ENCODE measurements at places on chromosomes 7 and 10.

- DNase-seq = no peak
Measured at GRCh38 chr7:100066953-100067352, 14.6 kb downstream of the ZNF3 start.

DNA sequence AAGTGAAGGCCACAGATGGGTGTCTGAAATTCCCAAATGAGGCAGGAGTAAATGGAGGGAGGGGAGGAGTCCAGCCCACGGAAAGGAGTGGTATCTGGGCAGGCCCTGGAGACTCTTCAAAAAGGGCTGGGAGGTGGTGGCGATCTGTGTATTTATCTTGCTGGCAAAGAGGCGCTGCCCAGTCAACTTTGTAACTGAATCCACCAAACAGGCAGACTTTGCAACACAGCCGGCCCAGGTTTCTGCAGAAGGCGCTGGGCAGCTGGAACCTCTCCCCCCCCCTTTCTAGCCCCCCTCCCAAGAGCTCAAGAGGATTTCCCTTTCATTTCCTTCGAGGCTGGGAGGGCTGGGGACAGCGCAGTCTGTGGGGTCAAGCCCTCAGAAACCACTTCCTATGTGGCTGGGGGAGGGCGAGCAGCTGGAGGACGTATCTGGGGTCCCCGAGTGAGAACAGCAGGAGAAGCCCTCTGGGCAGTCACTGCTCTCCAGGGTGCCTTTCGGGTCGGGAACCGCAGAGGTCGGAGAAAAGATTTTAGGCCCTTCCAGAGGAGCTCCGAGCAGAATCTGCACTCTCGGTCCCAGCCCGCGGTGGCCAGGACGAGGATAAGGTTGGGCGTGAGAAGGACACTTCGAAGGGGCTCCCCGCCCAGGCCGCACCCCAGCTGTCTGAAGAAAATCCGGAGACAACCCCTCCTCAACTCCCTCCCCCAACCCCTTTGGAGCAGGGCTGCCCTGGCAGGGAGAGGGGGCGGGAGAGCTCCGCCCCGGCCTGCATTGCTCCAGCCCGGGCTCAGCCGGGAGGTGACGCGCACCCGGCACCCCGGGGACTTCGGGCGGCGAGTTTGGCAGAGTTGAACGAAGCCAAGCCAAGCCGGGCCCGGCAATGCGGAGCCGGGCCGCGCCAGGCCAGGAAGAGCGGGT is 965 bp downstream of the ZCCHC24 start:
- DNase-seq = peak; percentile 72

GRCh38 chr10:119531067-119531466 is 11.5 kb downstream of the RGS10 start:
- no peak for DNase-seq

DNA sequence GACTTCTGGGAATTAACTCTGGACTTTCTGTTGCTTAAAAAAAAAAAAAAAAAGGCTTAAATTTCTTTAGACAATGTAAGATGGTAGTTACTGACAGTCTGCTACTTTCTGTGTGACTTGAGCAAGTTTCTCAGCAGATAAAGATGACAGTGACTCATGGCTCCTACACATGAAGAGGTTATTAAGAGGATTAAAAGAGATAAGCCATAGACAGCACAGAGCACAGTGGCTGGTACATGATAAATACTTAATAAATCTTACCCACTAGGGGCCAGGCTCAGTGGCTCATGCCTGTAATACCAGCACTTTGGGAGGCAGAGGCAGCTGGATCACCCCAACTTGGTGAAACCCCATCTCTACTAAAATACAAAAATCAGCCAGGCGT is 174.8 kb downstream of the JAZF1 start:
- DNase-seq = no peak

DNA sequence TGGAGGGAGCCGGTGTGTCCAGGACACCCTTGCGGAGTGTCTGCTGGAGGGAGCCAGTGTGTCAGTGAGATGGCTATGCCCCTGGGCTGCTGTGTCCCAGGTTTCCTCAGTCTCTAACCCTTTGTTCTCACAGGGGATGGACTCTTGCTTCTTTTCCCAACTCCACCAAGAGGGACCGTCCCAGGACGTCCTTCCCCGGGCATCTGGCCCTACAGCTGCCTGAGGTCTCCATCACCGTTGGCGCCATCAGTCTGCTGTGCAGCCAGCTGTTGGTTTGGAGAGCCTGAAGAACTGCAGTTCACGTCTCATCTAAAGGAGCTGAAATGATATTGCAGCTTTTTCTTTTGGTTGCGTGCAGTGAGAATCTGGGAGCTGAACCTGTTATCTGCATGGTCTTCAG is 136.2 kb downstream of the VIPR2 start:
- DNase-seq = no peak

GRCh38 chr7:132131196-132131595 is 445.1 kb downstream of the PLXNA4 start:
- DNase-seq = peak; percentile 78

DNA sequence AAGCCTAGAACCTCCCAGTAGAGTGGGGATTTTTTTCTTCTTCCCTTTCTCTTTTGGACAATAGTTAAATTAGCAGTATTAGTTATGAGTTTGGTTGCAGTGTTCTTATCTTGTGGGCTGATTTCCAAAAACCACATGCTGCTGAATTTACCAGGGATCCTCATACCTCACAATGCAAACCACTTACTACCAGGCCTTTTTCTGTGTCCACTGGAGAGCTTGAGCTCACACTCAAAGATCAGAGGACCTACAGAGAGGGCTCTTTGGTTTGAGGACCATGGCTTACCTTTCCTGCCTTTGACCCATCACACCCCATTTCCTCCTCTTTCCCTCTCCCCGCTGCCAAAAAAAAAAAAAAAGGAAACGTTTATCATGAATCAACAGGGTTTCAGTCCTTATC is 5.4 kb downstream of the OPN1SW start:
- DNase-seq = no peak

DNA sequence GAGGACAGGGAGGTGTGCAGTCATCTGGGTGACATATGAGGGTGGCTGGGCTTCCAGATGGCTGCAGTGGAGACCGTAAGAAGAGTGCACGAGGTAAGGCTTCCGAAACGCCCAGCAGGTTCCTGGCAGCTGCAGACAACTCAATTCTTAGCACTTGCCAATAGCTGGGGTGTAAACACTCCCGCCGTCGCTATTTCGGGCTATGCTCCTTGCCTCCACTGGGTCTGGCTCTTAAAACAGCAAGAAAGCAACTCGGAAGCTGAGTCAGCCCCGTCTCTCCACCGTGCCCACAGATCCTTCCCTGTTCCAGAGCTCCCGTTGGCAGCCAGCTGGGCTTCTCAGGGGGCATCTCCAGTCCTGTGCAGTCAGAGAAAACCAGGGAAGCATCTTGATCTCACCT is 6.1 kb upstream of the PDGFA start:
- DNase-seq = peak; percentile 58

DNA sequence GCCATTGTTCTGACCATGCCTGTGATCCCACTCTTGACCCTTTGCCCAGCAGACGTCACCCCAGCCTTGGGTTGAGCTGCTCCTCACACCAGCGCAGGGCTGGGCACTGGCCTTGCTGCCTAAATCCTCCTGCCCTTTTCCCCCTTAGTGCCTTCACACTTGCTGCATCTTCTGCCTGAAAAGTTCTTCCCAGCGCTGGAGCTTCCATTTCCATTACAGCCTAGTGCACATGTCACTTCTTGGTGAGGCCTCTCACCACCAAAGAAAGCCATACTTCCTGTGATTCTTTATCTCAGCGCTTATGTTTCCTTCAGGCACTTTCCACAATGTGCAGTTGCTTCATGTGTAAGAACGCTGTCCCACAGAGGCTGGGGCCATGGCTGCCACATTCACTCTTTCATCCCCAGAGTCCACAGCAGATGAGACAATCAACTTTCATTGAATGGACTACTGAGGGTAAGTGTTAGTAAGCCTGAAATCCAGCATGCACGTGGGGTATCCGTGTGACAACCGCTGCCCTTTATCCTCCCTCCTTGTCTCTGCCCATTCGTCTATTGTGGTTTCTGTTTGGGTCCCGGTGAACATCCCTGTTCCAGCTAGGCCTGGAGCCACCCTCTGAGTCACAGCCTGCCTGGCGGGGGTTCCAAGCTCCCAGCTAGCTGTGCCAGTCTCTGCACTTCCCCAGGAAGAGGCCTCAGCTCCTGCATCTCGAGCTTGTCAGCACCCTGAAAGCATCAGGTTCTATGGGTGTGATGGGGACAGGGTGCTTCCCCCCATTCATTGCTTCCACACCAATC is 37.3 kb downstream of the ADRA2A start:
- peak; percentile 78 for DNase-seq

DNA sequence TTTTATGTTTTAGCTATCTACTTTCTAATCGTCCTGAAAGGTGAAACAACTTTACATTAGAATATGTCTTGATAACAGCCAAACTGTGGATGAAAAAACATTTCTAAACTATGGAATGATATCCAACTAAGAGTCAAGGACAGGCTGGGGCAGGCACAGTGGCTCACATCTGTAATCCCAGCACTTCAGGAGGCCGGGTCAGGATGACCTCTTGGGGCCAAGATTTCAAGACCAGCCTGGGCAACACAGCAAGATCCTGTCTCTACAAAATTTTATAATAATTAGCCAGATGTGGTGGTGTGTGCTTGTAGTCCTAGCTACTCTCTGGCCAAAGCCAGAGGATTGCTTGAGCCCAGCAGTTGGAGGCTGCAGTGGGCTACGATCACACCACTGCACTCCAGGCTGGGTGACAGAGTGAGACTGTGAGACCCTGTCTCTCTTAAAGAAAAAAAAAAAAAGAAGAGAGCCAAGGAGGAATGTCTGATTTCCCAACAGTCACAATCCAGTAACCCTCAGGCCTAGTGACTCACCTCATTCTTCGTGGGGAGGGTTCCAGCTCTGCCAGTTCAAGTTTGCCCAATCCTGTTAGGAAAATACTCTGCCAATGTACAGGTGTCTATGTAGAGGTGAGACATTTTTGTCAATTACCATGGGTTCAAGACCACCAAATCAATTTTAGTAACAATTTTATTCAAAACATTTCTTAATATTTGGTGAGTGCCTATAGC is 14.6 kb upstream of the FZD1 start:
- peak; percentile 83 for DNase-seq

DNA sequence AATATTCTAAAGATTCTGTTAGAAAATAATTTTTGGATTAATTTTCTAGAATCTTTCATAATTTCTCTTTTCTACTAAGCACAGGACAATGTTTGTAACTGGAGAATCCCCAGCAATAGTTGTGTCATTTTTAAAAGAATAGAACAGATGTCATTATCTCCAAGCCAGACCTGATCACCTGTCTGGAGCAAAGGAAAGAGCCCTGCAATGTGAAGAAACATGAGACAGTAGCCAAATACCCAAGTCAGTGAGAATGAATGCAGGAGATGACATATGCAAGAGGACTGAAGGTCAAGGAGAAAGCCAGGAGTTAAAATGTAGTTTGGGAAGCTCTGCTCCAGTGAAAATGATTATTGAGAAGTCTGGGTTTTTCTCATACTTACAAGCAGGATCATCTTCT is 25.4 kb upstream of the ZNF138 start:
- no peak for DNase-seq

GRCh38 chr10:96642973-96643372 is 56.2 kb upstream of the TM9SF3 start:
- DNase-seq = peak; percentile 68

- DNase-seq = no peak
Measured at GRCh38 chr10:46541017-46541661, 15.3 kb downstream of the GPRIN2 start.

- no peak for DNase-seq
Measured at GRCh38 chr7:94111009-94111408, 106.9 kb upstream of the BET1 start.

DNA sequence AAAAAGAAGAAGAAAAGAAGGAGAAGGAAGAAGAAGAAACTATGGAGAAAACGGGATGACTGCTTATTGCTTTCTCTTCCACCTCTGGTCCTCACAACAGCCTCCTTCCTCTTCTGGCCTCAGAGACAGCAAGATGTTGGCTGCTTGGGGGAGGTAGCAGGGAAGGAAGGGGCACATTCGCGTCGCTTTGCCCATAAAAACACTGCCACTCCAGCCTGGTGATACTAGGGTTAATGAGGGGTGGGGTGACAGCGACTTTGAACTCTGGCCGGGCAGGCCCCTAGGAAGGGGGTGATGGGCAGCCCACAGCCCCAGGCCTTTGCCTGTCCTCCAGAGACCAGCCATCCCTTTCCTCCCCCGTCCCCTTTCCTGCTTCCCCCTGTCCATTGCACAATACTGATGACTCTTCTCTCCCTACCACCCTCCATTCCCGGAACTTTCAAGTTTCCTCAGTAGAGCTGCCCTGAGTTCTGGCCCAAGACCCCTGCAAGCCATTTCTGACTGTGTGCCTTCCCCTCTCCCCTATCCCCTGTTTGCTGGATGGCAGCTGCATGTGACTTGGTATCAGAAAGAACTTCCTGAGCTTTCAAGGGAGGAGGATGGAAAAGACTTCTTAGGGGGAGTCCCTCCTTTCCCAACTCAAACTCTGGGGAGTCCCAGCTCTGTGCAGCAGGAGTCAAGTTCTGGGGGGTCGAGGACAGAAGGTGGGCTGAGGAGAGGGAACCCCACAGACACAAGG is 2.2 kb upstream of the CUEDC2 start:
- peak; percentile 38 for DNase-seq

DNA sequence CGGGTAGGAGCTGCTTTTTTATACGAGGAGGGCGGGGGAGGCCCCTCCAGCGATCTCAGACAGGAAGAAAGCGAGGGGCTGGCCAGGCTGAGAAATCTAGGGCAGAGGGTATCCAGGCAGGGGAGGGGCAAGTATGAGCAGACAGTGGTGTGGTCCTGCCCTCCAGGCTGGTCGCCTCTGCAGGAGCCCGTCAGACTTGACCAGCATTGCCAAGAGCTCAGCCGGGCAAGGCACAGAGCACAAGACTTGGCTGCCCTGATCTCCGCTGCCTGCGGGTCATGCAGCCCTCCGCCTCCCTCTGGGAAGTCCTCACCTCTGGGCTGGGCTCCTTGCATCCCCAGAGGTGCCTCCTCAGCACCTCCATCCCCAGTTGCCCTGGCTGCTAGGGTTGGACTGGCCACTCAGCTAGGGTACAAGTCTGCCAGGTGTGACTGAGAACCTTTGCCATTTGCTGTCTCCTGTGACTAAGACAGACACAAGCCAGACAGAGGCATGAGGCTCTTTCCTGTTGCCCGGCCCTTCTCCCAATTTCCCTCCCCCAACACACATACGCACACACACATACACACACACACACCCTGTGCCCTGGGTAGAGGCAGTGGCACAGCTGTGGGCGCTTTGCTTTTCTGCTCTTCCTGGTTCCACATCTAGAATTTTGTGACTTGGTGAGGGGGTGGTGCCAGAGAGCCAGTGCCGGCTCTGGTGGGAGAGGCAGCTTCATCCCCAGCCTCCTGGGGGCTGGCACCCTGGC is 59.1 kb upstream of the PPIF start:
- no peak for DNase-seq

GRCh38 chr7:56092789-56093531 is at the start of gene PHKG1:
Gene PHKG1, minus strand, starts transcription at chr7:56092952. Its CDS starts 4,011 bp downstream, at chr7:56088941.
- peak; percentile 80 for DNase-seq

DNA sequence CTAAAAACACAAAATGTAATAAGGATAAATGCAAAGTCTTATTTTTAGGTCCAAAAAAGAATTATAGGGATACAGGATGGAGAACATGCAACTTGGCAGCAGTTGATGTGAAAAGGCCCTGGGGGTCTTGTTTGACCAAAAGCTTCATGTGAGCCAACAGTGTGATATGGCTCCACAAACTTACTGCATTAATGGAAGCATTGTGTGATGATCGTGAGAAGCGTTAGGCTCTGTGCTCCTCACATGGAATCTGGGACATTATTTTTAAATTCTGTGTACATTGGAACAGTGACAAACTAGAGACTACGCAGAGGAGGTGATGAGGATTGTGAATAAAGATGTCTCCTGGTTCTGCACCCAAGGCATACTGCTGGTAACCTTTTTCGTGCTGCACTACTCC is 39.1 kb upstream of the CALD1 start:
- DNase-seq = no peak
